Bronchial epithelial cell (primary cell): ENCODE measurements at places on chromosomes 5 and 9. TPM values are rescaled to one million over a fixed set of nuclear protein-coding genes. Genes with fewer than 3 reads are reported as not detected.

- no peak for DNase-seq
These were observed 558 bp upstream of the SMAD5 start for GRCh38 chr5:136132087-136132486.

CDC20B gene
- total RNA-seq = not detected in 2 replicates

- DNase-seq = no peak
These were observed 118.4 kb downstream of the ZNF608 start for GRCh38 chr5:124627815-124628595.

- DNase-seq = no peak
These were observed 25.2 kb downstream of the DTWD2 start for GRCh38 chr5:118963169-118963568.

HTR1A gene
- total RNA-seq = not detected in 2 replicates

GRCh38 chr5:143987264-143987663 lies 175.3 kb downstream of the HMHB1 start:
- no peak for DNase-seq

ALDOB gene
- total RNA-seq = 0.13 TPM in 1 of 2 replicates, not detected in the other

- DNase-seq = no peak
These were observed 8.4 kb upstream of the NDST1 start for GRCh38 chr5:150499437-150499956.

ZNF169 gene
- total RNA-seq = 4.7 TPM in 2 replicates
